Fibroblast of villous mesenchyme (primary cell): ENCODE measurements at places on chromosomes 6 and 20. TPM values are rescaled to one million over a fixed set of nuclear protein-coding genes. Genes with fewer than 3 reads are reported as not detected.

HDGFL1 gene
- not detected in 2 replicates for total RNA-seq

CDK5RAP1 gene
- total RNA-seq = 19.3 and 22.5 TPM in 2 replicates

GMPR gene
- total RNA-seq = 4.7 and 7.1 TPM in 2 replicates

SLC17A1 gene
- not detected in 2 replicates for total RNA-seq
